ENCODE measurements at places on chromosomes 4 and X.

- DNase-seq, result no peak
These were observed 34.0 kb upstream of the RASGEF1B start for GRCh38 chr4:81505726-81506125.

GRCh38 chrX:57528670-57529255 lies 63.0 kb upstream of the ZXDB start:
- DNase-seq, result no peak

DNA sequence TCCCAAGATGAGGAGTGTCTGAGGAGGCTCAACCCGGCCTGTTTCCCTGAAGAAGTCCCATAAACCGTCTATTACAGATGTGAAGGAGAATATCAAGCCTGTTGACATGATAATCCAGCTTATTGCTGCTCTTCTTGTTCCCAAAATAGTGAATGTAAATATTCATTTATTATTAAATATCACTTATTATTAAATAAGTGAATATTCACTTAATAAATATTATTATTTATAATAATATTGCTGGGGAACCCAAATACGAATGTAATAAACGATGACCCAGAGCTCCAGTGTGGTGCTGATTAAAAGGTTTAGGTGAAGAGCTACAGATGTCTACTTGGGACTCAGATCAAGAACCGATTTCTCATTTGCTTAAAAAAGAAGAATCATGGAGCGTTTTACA lies 23.8 kb upstream of the SORBS2 start:
- DNase-seq, result no peak

GRCh38 chr4:4480685-4481398 lies 61.0 kb downstream of the STX18 start:
- no peak for DNase-seq

DNA sequence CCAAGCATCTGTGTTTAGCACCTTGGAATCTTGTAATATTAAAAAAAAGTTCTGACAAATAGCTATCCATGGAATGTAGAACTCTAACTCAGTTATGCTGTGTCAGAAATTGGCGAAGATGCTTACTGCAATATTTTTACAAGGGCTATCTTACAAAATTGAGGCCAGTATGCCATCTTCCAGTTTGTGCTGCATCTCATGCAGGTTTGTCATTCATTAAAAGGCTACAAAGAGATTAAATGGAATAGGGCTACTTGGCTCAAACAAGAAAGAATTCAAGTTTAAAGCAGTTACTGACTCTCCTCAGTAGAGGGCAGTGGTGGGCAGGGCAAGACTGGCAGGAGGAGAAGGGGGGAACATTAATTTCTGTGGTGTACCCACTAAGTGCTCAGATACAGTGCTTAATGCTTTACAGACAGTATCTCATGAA lies 66.5 kb downstream of the SHROOM4 start:
- DNase-seq, result no peak

Measured in stimulated activated CD8-positive, alpha-beta memory T cell treated with anti-CD3 and anti-CD28 coated beads, Interleukin-4, amount 100 ng/mL, for 1 hour (primary cell).